Glutamatergic neuron (in vitro differentiated cells): ENCODE measurements at places on chromosomes 6 and 20.

- DNase-seq: no peak
Observed at GRCh38 chr6:13557841-13558240, 16.6 kb upstream of the SIRT5 start.

- DNase-seq: no peak
Observed at GRCh38 chr6:52622810-52623209, 46.0 kb upstream of the TRAM2 start.

- no peak for DNase-seq
Observed at GRCh38 chr20:32362901-32363364, 4.8 kb downstream of the ASXL1 start.

- DNase-seq: no peak
Observed at GRCh38 chr6:110674096-110674495, 141.2 kb downstream of the CDK19 start.

GRCh38 chr6:13303668-13304017, 24.7 kb downstream of the TBC1D7 start:
- DNase-seq: no peak

GRCh38 chr6:89387516-89388201, 24.4 kb downstream of the RRAGD start:
- no peak for DNase-seq

DNA sequence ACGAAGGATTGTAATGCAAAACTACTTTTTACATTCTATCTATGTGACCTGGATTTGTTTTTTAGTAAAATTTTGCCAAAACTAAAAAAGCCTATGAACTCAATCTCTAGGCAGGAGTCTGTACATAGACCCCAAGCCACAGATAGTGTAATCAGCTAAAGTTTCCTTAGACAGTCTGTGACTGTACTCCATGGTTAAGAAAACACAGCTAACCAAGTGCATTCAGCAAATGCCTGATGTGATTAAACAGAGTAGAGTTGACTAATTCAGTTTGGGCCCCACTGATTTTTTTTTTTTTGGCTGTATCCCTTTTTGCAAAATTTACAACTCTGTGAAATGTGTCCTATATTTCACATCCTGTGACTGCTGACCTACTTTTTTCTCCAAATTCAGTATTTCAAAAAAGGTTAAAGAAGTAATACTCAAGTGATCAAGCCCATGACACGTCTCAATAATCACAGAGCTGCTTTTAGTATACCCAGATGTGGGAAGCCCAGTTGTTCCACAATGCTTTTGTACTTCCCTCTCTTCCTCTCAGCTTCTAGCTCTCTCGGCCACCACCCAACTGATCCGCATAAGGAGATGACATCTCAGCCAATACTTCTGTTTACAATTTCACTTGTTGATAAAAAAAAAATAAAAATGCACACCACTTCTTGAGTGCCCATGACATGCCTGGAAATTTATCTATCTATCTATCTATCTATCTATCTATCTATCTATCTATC, 108.8 kb upstream of the TBX18 start:
- DNase-seq: no peak

- DNase-seq: no peak
Observed at GRCh38 chr6:62808565-62809293, 402.5 kb upstream of the FKBP1C start.

- no peak for DNase-seq
Observed at GRCh38 chr20:3405696-3406358, 1.6 kb downstream of the DNAAF9 start.

- DNase-seq: no peak
Observed at GRCh38 chr6:133248241-133249001, 7.3 kb downstream of the EYA4 start.

- DNase-seq: peak; percentile 84
Observed at GRCh38 chr6:129774697-129775447, 64.9 kb upstream of the ARHGAP18 start.

- no peak for DNase-seq
Observed at GRCh38 chr6:9025796-9026394, 590.5 kb upstream of the SLC35B3 start.

GRCh38 chr6:136582711-136583471, 32.7 kb upstream of the MAP7 start:
- DNase-seq: no peak

- DNase-seq: no peak
Observed at GRCh38 chr6:45427726-45428125, 50.0 kb upstream of the SUPT3H start.

DNA sequence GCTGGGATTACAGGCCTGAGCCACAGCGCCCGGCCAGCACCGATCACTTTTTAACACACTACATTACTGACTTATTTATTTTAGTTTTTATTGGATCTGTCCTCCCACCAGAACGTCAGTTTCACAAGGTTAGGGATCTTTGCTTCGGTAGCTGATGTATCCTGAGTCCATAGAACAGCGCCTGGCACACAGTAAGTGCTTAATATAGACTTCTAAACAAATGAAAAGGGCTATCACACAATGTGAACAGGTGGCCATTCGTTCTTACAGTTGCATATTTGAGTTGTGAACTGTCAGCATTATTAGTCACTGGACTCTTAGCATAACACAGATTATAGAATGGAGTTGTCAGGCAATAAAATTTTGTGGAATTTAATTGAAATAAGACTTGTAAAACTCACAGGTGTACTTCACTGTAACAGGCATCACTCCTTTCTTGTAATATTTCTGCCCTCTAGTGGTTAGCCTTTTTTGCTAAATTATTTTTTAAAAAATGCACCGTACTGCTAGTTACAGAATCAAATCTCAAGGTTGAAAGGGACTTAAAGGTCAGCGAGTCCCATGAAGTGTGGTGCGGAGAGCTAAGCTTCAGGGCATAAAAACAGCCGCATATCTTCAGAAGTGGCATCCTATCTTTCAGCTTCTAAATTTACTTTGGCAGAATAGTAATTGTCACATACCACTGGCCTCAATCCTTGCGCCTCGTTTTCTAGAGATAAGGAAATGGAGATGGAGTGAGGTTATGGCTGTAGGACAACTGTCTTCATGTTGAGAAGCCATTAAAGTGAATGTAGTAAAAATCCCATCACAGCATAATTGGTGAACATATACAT, 3.4 kb upstream of the TBC1D7 start:
- DNase-seq: no peak

- DNase-seq: no peak
Observed at GRCh38 chr20:51508780-51509179, 33.7 kb downstream of the NFATC2 start.

DNA sequence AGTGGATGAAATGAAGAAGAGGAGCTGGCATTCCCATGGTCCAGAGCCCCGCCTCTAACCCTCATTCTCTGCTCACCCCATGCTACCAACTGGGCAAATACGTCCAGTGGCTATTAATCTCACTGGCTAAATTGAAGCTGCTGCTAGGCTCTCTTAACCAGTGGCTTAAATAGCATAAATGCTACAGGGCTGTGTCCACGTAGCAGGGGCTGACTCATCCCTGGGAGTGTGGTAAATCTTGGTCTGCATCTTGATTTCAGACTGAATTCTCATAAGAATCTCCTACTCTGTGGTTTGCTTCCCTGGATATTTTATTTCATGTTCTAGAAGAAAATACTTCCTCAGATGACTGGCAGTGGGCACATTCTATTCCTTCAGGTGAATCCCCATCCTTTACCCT, 193.1 kb upstream of the ARG1 start:
- DNase-seq: no peak

DNA sequence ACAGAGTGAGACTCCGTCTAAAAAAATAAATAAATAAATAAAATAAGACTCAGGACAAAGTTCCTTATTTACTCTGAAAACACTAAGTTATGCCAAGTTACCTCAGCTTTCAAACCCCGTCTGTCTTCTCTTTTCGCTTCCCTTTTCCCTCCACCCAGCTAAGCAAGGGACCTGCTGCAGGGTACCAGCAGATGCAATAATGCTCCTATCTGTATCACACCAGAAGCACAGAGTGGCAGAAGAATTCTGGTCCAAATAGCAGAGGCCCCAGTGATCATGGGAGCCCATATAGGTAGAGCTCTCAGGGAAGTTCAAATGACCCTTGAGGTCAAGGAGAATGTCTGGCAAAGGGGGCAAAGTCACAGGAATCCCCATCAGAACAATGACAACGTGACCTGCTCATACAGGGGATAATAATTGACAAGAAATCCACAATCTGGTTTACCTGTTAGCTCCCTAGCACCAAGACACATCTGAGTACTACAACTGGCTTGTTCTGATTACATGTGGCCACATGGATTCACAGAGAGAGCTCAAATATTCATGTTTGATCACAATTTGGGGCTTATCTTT, 8.7 kb downstream of the GCM1 start:
- DNase-seq: no peak

- no peak for DNase-seq
Observed at GRCh38 chr20:60052322-60052721, 94.1 kb downstream of the CDH26 start.

DNA sequence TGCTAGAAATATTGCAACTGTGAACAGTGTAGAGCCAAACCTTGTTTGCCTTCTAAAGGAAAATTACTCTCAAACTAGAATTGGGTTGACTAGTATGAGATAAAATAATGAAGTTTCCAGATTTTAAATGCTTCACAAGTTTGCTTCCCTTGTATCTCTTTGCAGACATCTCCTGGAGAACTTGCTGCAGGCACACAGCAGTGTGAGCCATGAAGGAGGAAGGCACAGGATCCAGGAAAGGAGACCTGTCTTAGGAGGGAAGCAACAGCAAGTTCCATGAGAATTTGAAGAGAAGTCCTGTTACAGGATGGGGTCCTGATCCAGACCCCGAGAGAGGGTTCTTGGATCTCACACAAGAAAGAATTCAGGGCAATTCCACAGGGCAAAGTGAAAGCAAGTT, 115.9 kb downstream of the BMP7 start:
- no peak for DNase-seq

GRCh38 chr6:3324262-3324942, 65.7 kb downstream of the PSMG4 start:
- no peak for DNase-seq

DNA sequence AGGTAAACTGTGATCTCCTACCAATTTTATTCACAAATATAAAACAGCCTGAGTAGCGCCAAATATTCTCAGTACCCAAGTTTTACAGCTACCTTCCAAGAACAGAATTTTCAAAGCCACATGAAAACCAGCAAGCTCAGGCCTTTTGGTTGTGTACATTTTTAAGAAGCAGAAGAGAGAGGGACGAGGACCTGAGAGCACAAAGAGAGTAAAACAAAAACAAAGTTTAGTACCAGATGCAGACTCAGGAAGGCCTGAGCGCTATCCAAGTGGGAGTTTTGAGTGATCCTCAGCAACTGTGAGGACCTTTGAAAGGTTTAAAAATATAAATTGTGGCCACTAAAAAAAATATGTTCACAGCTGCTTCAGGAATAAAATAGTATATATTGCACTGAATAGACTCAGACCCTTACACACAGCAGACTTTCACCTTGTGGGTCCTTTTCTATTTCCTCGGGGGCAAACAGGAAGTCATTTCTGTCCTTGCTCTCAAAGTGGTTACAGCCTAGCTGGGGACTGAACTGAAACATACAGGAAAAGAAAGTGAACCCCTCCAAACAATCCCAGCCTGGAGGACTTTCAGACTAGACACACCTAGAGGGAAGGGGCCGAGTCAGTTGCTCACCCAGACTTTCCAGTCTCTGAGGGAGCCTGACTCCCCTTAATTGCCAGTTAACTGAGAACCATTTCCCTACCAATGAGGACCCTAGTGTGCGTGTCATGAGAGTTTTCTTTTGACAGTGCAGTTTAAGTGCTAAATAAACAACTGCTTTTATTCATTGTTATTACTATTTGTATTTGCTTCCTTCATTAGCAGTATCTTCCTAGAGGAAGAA, 48.5 kb upstream of the NT5E start:
- no peak for DNase-seq

- no peak for DNase-seq
Observed at GRCh38 chr6:158347335-158347734, 35.1 kb downstream of the TULP4 start.

- peak; percentile 84 for DNase-seq
Observed at GRCh38 chr6:27019651-27020552, 227.6 kb upstream of the PRSS16 start.

- no peak for DNase-seq
Observed at GRCh38 chr6:156273065-156273711, 504.0 kb upstream of the ARID1B start.

DNA sequence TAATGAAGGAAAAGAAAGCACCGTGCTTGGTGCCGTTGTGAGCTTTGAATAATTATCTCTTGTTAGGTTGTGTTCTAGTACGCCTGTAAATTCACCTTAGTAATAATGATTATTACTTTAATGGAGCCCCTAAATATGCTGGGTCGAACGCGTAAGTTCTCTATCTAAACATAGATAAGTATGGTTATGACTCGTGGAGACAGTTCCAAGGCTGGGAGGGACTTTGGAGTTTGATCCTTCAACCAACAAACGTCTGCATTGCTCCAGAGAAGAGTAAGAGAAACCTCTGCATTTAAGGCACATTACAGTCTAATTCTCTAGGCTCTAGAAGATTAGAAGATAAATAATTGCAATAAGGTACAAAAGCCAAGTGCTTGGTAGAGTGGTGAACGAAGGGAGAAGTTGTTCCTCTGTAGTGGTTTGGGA, 514 bp downstream of the ACOT13 start:
- DNase-seq: no peak

GRCh38 chr6:126337323-126337722, 2.6 kb upstream of the CENPW start:
- no peak for DNase-seq

DNA sequence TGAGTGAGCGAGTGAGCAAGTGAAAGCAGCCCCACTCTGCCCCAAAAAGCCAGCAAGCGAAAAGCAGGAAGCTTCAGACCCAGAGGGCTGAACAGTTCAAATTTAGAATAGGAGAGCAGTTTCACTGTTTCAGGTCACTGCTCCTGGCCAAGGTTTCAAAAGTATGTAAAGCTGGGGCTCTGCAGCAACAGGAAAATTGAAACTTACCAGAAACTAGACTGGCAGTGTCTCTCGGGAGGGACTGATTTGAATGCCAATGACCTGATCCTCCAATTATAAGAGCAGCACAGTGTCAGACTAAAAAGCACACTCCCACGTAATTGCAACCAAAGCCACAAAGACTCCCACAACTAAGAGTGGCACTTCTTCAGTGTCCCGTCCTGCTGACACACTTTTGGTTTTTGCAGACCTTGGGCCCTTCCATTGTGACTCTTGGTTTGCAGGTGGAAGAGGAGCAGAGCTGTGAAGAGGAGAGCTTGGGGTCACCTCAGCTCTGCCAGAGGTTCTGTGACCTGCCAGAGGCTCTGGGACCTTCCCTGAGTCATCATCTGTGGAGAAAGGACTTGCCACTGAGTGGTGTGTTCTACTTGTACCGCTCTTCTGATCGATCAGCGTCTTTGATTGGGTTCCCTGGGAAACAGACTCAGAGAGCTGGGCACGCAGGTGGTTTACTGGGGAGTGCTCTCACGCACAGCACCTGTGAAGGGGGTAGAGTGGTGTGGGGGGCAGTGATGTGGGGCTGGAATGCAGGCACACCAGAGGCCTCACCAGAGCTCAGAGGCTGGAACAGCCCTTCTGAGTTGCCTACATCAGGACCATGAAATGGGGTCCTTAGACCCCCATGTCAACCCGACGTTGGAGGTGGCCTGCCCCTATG, 52.7 kb upstream of the PTGIS start:
- DNase-seq: no peak

GRCh38 chr20:34124469-34125249, 12.6 kb upstream of the EIF2S2 start:
- DNase-seq: no peak

- no peak for DNase-seq
Observed at GRCh38 chr20:40019510-40019909, 669.5 kb downstream of the MAFB start.
